Osteocyte (in vitro differentiated cells): ENCODE measurements at places on chromosomes 12 and 14. TPM values are rescaled to one million over a fixed set of nuclear protein-coding genes. Genes with fewer than 3 reads are reported as not detected.

DNA sequence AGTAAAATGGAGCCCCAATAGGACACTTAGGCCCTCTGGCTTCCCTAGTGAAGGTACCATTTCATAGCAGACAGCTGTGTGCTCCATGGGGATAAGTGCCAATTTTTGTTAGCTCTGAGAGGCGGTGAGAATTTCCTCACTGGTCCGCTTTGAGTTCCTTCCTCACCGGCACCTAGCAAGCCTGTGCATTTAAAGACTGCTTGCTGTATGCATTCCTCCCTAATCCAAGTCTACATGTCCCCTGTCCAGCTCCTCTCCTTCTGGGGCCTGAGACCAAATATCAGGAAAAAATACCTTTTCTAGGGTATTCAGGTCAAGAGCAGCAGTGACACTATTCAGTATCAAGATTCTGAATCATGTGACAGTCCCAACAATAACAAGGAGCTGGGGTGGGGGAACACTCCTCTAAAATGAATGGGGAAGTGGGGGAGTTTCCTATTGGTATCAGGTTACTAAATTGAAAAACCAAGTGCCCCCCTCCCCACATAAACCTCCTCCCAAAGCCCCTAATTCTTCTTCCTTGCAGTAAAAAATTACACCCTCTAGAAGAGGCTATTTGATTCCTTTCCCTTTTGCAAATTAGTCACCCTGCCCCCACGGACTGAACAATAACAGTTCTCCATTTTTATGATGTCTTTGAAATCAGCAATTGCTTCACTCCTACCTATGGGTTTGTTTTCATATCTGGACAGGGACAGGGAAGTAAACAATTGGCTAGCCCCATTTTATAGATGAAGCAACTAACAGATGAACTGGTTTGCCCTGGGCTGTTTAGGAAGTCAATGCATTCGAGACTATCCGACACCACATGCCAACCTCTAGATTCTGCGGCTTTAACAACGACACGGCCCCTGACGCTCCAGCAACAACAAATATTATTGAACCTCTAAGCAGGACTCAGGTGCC is 28.9 kb downstream of the BCL11B start:
- H3K27ac ChIP-seq = no peak overlapping the region
- H3K27me3 ChIP-seq = peaks cover 69% of the 10 kb centered on the region
- no peaks in the 10 kb centered on the region for H3K36me3 ChIP-seq
- H3K4me3 ChIP-seq = no peak overlapping the region
- no peak for DNase-seq

The CCDC198 gene
- total RNA-seq = not detected in 2 replicates

The C1S gene
- 16.4 and 18.2 TPM in 2 replicates for total RNA-seq

DNA sequence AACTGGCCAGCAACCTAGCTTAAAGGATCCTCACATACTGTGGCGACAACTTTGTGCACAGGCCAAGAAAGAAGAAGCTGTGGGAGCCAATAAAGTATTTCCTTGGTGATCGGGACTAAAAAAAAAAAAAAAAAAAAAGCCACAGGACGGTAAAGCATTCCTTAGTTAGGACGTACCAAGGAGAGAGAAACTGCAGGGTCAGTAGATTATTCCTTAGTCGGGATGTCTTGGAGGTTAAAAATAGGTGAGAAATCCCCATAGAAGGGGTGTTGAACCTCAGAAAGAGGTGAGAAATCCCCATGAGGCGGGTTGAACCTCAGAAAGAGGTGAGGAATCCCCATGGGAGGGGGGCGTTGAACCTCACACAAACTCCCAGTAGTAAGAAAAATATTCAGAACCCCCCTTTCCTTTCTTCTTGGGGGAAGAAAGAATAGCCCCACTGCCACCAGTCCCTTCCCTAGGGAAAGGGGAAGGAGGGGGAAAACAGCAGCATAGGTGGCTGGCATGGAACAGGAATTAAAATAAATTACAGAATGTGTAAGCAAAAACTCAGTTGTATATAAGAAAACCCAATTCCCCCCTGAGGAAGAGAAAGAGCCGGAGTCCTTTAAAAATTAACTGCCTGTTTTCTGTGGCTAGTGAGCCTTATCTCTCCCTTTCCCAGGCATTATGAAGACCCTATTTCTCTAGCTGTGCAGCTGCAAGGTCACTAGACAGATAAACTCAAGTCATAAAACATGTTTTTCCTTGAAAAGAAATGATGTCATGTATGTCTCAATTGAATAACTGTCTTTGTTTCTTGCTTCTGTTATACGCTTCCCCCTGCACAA is 26.8 kb downstream of the KLRK1 start:
- no peaks in the 10 kb centered on the region for H3K27me3 ChIP-seq
- peaks cover 31% of the 10 kb centered on the region for H3K4me1 ChIP-seq
- peaks cover 2% of the 10 kb centered on the region for H3K36me3 ChIP-seq
- DNase-seq = no peak
- H3K4me3 ChIP-seq = no peak overlapping the region

The DHRS1 gene
- 24.6 and 27.0 TPM in 2 replicates for total RNA-seq

DNA sequence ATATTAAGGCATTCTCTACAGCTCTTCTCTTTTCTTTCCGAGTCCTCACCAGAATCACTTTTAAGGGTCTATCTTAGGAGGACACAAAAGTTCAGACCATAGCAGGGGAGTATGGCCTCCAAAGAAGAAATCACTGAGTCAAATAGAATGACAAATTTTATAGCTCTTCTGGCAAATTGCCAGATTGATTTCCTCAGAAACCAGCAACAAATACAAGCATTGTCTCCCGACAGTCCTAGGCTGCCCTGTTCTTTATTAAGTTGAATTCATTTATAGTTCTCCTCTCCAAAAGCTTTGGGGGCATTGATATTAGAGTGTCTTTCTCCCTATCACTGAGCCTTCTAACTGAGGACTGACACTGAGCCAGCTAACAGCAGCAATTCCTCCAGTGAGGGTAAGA is 156.4 kb upstream of the FRMD6 start:
- no peaks in the 10 kb centered on the region for H3K27me3 ChIP-seq
- no peak overlapping the region for H3K27ac ChIP-seq
- no peak overlapping the region for H3K4me3 ChIP-seq
- no peaks in the 10 kb centered on the region for H3K36me3 ChIP-seq
- no peaks in the 10 kb centered on the region for H3K4me1 ChIP-seq
- no peak for DNase-seq

- peak overlapping the region; percentile 89 for H3K27ac ChIP-seq
- DNase-seq = no peak
- peaks cover 72% of the 10 kb centered on the region for H3K4me1 ChIP-seq
- peak overlapping the region; percentile 77 for H3K4me3 ChIP-seq
- H3K27me3 ChIP-seq = no peaks in the 10 kb centered on the region
Observed at GRCh38 chr12:52233462-52234207, 592 bp downstream of the KRT7 start.

GRCh38 chr12:26994109-26994508 is 20.1 kb downstream of the TM7SF3 start:
- H3K4me1 ChIP-seq = no peaks in the 10 kb centered on the region
- DNase-seq = no peak
- no peaks in the 10 kb centered on the region for H3K27me3 ChIP-seq
- peaks cover 36% of the 10 kb centered on the region for H3K36me3 ChIP-seq
- no peak overlapping the region for H3K4me3 ChIP-seq
- H3K27ac ChIP-seq = no peak overlapping the region

DNA sequence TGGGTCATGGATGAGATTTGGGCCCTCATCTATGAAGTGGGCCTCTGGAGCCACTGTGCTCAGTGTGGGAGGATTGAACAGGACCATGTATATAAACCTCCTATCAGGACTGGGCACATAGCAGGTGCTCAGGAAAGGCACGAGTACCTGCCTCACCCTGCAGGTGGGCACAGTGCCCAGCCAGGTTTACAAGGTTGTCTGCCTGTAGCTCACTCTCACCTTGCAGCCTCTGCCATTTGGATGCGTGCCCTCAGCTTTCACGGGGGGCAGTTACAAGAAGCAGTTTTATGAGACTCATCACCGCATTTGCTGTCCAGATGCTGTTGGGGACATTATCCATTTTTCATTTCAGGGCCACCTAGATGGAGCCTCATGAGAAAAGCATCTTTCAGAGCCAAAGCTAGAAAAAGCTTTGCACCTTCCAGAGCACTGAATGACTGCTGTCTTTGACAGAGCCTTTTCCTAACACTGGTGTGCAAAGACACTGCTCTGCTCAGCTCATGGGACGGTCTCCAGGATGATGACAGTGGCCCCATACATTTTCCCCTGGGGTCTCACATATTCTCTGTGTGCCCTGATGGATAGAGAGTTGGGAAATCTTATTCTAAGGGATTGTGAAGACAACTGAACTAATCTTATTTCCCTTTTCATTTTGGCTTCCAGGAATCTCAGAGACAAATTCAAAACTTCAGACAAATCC is 327.5 kb upstream of the RTL1 start:
- H3K4me3 ChIP-seq = no peak overlapping the region
- DNase-seq = peak; percentile 67
- no peak overlapping the region for H3K27ac ChIP-seq
- H3K27me3 ChIP-seq = no peaks in the 10 kb centered on the region
- H3K36me3 ChIP-seq = no peaks in the 10 kb centered on the region

- H3K36me3 ChIP-seq = no peaks in the 10 kb centered on the region
- H3K27me3 ChIP-seq = no peaks in the 10 kb centered on the region
Observed at GRCh38 chr14:85519661-85520305, 10.2 kb upstream of the FLRT2 start.

DNA sequence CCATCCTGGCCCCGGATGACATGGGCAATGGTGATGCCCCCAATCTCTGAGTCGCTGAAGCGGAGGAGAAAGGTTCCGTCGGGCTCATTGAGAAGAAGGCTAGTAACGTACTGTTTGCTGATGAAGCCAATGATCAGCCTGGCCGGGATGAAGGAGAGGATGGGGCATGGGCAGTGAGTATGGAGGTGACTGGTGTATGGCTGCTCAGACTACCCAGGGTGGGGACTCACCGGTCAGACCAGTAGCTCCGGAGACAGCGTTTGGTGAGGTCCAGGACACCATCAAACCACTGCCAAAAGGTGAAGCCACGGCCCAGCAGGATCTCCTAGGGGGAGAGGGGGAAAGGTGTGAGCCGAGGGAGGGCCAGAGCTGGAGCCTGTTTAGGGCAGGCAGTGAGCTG is 10.9 kb downstream of the NAB2 start:
- DNase-seq = peak; percentile 75
- H3K4me3 ChIP-seq = no peak overlapping the region
- H3K4me1 ChIP-seq = peaks cover 8% of the 10 kb centered on the region
- H3K27ac ChIP-seq = peak overlapping the region; percentile 29
- H3K27me3 ChIP-seq = no peaks in the 10 kb centered on the region

DNA sequence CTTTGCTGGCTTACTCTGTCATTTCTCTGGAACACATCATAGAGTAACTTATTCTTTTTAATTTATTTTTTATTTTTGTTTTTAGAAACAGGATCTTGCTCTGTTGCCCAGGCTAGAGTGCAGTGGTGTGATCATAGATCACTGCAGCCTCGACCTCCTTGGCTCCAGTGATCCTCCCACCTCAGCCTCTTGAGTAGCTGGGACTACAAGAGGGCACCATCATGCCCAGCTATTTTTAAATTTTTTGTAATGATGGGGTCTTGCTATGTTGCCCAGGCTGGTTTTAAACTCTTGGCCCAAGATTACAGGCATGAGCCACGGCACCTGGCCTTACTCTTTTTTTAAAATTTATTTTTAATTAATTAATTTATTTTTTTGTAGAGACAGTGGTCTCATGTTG is 32.2 kb upstream of the RD3L start:
- no peak overlapping the region for H3K27ac ChIP-seq
- peaks cover 19% of the 10 kb centered on the region for H3K27me3 ChIP-seq
- DNase-seq = no peak
- no peaks in the 10 kb centered on the region for H3K36me3 ChIP-seq
- H3K4me3 ChIP-seq = no peak overlapping the region
- no peaks in the 10 kb centered on the region for H3K4me1 ChIP-seq

DNA sequence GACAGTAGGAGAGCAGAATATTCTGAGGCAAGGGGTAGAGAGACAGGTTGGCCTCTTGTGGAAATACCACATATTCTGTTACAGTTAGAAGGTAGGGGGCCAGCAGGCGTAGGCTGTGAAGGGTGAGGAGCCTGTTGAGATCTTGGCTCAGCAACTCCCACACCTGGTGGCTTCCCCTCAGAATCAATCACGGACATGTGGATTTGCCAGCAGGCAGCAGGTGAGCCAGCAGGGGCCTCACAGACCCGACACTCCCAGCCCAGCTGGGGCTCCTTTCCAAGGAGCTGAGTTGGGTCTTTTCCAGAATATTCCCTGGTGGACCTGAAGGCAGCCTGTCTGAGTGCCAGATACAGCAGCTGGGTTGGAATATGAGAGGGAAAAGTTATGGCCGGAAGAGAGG is 150.0 kb upstream of the CRY1 start:
- H3K27me3 ChIP-seq = peaks cover 11% of the 10 kb centered on the region
- no peak overlapping the region for H3K27ac ChIP-seq
- no peak overlapping the region for H3K4me3 ChIP-seq
- peak; percentile 40 for DNase-seq

DNA sequence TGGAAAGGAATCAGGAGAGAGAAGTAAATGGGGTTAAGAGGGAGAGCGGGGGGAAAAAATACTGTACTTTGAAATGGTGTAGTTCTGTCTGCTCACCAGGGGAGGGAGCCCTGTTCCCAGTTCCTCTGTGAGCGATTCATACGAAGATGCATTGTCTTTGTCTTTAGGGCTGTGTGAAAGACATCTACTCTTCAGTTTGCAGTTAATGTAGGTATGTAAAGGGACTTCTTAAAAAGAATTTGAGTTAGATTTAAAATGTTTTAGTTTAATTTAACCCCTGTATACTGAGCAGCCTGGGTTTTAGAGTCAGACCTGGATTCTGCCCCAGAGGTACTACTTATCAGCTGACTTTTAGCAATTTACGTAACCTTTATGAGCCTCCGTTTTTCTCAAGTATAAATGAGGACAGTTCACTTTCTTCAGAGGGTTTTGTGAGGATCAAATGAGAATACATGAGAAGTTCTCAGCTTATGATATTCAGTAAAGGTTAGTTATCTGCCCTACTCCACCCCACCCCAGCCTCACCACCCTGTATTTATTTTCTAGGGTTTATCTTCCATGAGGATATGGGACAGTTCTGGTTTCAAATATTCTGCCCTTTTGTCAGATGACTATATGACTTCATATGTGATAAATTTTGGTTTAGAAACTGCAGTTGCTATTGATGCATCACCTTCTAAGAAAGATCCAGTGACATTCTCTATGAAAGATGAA is 82.5 kb upstream of the EVL start:
- no peaks in the 10 kb centered on the region for H3K36me3 ChIP-seq
- no peak overlapping the region for H3K27ac ChIP-seq
- DNase-seq = no peak
- H3K27me3 ChIP-seq = no peaks in the 10 kb centered on the region
- H3K4me3 ChIP-seq = no peak overlapping the region

DNA sequence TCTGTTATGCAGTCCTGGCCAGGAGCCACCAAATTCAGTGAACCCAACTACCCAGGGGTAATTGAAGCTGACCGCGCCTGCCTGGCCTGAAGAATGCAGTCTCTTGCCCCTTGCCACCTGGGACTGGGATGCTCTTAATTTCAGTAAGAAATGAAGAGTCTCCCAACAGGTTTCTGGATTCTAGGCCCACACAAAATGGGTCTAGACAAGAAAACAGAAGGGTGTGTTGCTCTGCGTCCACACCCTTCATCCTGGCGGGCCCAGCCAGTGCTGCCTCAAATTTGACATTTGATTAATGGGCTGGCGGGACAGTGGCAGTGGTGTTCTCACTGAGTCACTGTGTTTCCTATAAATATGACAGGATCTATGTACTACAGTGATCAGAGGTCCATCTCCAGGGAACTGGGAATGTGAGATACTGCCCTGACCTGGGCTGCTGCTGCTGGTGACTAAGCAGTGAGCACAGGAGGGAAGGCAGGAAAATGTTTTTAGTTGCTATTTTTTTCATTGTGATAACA is 6.5 kb downstream of the TMEM253 start:
- H3K27ac ChIP-seq = no peak overlapping the region
- no peak for DNase-seq
- H3K4me3 ChIP-seq = no peak overlapping the region
- peaks cover 6% of the 10 kb centered on the region for H3K27me3 ChIP-seq
- H3K4me1 ChIP-seq = peaks cover 34% of the 10 kb centered on the region

The DHRS2 gene
- not detected in 2 replicates for total RNA-seq

The INHBC gene
- not detected in 2 replicates for total RNA-seq
